ENCODE measurements at places on chromosomes 5 and 9. TPM values are rescaled to one million over a fixed set of nuclear protein-coding genes. Genes with fewer than 3 reads are reported as not detected.

Gene LRRC26
- total RNA-seq: 0.17 TPM

Gene NR5A1
- not detected for total RNA-seq

Gene BTNL8
- total RNA-seq: 0.14 TPM

Gene C9orf153
- total RNA-seq: 0.67 TPM

Gene LYSMD3
- total RNA-seq: 23.6 TPM
